Stimulated activated CD4-positive, alpha-beta T cell treated with anti-CD3 and anti-CD28 coated beads, Interleukin-15, amount 100 ng/mL, for 24 hours (primary cell): ENCODE measurements at places on chromosomes 7 and 10.

- DNase-seq, result no peak
Observed at GRCh38 chr10:93420091-93420490, 62.0 kb downstream of the MYOF start.

DNA sequence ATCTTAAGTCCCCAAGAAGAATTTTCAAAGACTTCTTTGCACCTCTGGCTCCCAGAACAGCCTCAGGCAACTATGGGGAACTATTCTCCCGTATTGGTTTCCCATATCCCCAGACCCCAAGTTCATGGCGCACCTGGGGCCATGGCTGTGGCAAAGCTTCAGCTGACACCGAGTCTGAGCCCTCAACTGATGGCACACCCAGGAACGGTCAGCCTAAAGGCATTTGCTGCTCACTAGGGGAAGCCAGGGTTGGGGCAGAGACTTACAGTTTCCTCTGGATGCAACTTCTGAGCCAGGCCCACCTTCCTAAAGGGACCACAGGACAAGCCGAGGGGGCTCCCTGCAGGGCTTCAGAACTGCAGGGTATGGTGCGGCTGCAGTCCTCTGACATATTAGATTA, 13.7 kb upstream of the CPA1 start:
- DNase-seq, result no peak

DNA sequence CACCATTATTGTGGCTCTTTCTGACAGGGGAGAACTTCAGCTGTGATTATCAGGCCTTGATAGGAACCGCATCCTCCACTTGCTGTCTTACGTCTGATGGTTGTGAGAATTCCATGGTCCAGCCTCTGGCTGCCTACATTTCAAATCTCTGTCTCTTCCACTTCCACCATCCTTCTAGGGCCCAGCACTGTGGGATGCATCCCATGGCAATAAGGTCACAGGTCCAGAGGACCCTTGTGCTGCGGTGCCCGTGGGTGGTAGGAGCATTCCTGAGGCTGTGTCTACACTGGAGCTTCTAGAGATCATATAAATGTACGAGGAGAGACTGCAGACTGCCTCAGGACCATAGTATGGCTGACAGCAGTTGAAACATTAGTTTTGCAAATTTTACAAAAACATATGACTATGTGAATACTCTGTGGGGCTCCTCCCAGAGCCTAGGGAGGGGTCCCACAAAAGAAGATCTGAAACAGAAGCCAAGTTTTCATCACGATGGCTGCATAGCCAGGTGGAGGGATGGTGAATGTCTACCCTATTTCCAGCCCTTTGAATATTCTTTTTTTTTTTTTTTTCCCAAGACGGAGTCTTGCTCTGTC, 11.8 kb downstream of the CALML3 start:
- no peak for DNase-seq

- DNase-seq, result no peak
Observed at GRCh38 chr10:72819053-72819452, 74.5 kb upstream of the OIT3 start.

- DNase-seq, result no peak
Observed at GRCh38 chr7:144682581-144683280, 153.1 kb downstream of the TPK1 start.

DNA sequence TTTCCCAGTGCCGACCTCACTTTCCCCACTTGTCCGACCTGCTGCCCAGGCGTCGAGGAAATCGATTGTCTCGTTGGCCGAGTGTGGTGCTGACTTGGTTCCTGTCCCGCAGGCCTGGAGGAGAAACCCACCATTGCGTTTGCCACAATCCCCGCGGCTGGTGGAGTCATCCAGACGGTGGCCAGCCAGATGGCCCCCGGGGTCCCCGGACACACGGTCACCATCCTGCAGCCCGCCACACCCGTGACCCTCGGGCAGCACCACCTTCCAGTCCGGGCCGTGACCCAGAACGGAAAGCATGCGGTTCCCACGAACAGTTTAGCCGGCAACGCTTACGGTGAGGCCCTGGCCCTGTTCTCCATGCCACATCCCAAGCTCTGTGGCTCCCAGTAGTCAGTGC, 14.5 kb upstream of the AP5Z1 start:
- no peak for DNase-seq

DNA sequence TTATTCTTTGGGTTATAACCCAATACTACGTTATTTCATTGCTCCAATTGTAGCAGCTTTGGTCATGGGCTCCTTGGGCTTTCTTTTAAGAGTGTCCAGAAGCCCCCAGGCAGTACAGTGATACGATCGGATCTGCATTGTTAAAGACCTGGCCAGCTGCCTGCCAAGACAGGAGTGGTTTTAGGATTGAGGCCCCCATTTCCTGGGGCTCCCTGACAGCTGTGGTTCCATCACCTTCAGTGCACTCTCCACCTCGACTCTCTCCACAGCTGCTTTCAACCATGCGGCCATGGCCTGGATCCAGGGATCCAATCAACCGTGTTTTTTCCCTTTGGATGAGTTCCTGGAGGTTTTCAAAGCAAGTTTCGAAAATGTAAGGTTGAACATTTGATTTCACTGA, 123.4 kb upstream of the BTBD16 start:
- no peak for DNase-seq

GRCh38 chr10:33252794-33253203, 81.7 kb downstream of the NRP1 start:
- DNase-seq, result no peak
